ENCODE measurements at places on chromosomes 12 and 14.

GRCh38 chr12:68482660-68483059 is 128.0 kb upstream of the RAP1B start:
- no peak for DNase-seq

DNA sequence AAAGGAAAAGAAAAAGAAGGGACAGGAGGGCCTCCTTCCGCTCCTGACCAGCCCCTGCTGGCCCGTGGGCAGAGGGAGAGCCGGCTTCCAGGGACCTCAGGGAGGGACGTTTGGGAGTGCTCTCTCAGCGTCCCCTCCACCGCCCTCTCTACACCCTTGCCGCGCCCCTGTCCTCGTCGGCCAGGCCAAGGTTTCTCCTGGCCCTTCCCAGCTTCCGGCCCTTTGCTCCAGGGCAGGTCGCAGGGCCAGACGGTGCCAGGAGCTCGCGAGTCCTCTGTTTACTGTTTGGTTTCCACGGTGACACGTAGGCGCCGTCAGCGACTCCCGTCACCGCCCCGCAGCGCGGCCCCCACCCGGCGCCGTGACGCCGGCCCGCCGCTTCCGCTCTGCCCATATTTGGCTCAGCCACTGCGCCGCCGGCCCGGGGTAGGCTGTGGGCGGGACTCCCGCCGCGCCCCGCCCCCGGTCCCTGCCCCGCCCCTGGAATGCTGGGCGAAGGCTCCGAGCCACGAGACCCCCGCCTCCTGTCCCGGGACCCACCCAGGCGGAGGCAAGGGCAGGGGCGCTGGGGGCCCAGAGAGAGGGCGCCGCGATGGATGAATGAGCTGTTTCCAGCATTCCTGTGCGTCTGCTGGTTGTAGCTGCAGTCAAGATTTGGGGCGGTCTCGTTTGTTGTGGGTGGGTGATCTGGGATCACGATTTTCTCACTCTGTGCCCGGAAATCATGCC is 15.5 kb downstream of the FOS start:
- peak; percentile 89 for DNase-seq

- DNase-seq, result no peak
Observed at GRCh38 chr14:82387699-82388098, 854.0 kb upstream of the SEL1L start.

DNA sequence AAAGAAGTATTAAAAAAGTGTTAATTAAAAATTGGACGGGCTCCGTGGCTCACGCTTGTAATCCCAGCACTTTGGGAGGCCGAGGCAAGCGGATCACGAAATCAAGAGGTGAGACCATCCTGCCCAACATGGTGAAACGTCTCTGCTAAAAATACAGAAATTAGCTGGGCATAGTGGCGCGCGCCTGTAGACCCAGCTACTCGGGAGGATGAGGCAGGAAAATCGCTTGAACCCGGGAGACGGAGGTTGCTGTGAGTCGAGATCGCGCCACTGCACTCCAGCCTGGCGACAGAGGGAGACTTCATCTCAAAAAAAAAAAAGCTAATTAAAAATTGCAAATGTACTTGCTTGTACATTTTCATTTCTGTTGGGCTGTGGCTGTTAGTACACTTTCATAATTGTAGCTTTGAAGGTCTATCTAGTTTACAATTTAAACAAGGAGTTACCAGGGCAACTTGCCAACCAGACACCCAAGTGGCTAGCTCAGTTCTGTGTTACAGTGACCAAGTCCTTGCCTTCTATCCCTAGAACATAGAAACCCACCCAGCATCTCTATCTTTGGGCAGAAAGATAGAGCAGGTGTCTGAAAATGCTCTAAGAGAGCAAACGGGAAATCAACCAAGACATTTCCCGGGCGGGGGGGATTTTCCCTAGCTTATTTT is 1.2 kb downstream of the COA8 start:
- DNase-seq, result no peak

DNA sequence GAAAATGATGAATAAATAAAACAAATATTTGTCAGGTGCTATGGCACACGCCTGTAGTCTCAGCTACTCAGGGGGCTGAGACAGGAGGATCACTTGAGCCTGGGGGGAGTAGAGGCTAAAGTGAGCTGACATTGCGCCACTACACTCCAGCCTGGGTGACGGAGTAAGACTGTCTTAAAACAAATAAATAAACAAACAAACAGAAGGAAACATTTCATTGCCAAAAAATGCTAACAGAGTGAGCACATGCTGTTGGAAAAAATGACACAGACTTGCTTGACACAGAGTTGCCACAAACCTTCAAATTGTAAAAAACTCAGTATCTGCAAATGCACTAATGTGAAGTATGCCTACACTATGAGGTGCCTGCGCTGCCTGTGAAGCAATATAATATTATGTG is 50.8 kb upstream of the AP4S1 start:
- no peak for DNase-seq

DNA sequence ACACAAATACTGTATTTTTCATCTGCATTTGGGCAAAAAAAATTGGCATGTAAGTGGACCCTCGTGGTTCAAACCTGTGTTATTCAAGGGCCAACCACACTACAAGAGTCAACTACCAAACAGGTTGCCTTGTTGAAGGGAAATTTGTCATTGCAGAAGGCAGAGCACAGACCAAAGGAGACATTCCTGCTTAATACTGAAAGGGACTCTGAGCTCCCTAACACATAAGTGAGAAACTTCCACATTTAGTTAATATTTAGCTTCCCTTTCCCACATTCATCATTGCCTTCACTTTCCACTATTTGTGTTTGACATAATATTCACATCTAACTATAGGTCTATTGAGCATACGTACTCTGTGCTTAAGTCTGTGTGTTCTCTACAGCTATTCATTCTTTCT is 266.9 kb downstream of the KCNH5 start:
- no peak for DNase-seq

DNA sequence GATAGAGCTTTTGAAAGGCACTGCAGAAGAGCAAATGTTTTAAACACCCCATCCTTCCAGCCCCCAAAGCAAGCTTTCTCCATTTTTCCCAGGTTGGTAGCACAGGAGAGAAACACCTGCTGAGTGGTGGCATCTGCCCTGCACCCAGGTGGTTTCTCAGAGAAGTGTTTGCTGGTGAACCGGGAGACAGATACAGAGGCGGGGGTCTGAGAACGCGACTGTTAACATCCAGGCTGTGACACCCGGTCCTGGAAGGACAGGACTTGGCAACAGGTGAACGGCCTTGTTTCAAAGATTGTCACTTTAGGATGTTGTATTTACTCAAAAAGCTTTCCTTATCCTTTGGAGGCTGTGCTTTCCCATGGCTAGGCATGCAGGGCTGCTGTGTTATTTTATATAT is 18.5 kb downstream of the MMAB start:
- DNase-seq, result no peak

DNA sequence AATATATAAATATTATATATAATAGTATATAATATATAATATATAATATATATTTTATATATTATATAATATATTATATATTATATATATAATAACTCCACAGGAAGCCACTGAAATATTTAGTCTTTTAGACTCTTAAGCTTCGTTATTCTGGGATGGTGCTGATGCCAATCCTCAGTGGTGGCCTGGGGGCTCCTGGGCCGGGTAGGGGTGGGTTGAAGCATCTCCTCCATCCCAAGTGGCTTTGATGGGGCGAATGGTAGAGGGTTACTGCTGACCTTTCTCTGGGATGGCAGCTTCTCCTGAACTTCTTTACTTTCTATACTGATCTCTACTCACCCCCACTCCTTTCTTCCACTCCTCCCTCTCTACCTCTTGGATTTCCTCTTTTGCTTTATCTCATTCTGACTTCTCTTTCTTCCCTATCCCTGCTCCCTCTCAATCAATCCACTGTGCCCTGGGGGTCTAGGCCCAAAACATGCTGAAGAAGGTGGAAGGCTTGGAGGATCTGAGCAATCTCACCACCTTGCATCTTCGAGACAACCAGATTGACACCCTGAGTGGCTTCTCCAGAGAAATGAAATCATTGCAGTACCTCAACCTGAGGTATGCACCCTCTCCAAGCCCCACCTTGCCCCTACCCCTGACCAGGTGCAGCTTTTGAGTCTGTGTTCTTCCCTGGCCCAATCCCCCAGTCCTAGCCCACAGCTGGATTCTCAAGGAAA is 4.8 kb upstream of the ENO2 start:
- DNase-seq, result no peak

DNA sequence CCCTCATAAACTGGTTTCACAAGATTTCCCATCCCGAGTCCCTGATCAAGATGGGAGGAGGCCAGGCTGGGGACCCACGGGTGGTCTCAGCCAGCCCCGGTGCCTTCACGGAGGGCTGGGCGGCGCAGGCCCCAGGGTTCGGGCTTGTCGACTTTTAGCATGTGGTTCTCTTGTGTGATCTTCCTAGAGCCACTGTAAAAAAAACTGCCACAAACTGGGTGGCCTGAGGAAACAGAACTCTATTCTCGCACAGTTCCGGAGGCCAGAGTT is 12.6 kb downstream of the RFLNA start:
- DNase-seq, result no peak

DNA sequence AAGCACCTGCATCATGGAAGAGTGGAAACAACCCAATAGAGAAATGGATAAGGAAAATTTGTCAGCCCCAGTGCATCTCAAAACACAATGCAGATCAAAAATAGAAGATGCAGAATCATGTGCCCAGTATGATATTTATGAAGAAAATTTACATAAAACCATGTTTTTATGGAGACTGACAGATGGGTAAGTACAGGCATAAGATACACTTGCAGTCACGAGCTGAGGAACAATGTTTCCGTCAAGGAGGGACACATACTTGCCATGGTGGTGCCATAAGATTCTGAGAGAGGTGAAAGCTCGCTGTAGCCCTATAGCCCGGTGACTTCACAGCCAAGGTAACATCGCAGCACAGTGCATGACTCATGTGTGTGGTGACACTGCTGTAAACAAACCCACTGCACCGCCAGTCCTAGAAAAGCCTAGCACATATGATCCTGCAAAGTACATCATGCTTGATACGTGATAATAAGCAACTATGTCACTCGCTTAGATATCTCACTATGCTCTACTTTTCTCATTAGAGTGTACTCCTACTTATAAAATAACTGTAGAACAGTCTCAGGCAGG is 112.6 kb downstream of the RIMBP2 start:
- no peak for DNase-seq

DNA sequence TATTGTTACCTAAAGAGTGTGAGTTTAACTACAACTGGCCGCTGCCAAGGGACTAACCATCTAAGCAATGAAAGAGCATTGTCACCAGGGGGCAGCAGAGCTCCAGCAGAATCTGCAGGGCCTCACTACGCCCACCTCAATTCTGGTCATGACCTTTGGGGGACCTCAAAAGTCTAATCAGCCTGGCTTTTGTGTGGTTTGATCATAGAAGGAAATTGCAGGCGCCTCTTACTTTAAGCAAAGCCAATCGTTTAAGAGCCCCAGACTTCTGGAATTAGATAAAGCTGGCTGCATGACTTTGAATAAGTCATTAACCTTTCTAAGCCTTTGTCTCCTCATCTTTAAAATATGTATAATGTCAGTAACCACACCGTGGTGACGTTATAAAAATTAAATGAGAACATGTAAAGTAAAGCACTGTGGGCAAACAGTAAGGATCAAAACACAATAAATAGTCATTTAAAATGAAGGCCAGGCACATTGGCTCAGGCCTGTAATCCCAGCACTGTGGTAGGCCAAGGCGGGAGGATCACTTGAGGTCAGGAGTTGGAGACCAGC is 58.6 kb downstream of the TBX3 start:
- DNase-seq, result peak; percentile 31

DNA sequence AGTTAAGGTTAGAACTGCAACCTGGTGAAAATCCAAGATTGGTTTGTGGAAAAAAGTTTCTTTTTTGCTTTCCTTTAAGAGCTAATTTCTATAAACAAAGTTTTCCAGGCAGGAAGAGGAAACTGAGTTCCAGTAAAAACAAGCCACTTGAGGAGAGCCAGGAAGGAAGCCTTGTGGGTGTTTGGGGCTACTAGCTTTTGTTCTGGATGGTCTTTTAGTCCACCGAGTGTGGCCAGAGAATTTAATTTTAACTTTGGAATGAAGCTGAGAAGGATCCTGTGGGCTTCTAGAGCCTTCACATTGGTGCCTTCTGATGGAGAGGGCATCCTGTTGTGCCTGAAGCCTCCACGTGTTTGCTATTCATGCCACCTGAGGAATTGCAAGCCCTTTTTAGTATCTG is 327.9 kb downstream of the C12orf75 start:
- DNase-seq, result no peak

GRCh38 chr12:27453421-27453820 is 6.9 kb downstream of the SMCO2 start:
- DNase-seq, result no peak

DNA sequence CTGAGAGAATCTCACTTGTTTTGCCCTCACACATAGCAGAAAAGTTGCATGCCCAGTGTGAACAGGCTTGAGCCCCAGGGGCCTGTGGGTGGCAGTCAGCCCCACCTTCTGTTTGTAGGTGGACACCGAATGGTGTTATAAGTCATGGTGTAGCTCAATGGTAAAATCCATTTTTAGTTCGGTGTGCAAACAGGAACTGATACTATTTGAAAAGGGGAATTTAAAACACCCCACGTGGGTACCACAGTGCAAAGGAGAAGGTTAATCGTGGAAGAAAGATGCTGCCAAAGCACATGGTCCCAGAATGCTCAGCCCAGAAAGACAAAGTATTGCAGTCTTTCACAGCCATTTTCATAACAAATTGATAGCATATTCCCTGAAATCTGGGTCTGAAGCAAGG is 71.8 kb upstream of the GZMB start:
- no peak for DNase-seq

DNA sequence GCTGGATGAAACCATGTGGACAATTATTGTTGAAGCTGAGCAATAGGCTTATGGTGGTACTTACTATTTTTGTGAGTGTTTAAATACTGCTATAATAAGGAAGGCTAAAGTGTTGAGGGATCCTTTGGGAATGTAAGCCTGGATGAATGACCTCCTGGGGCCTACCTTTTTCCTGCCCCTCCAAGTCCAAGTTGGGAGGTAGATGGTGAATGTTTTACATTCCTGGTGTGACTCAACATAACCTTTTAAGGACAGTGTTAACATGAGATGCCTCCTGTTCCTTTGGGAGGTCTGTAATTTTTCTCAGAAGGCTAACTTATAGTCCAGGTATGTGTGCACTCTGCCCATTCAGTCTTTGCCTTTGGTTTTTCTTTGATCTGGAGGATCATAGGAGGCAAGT is 315.9 kb downstream of the NRXN3 start:
- no peak for DNase-seq

- DNase-seq, result no peak
Observed at GRCh38 chr12:98198261-98198982, 317.0 kb upstream of the TMPO start.

- DNase-seq, result no peak
Observed at GRCh38 chr12:112549031-112549430, 130.3 kb downstream of the PTPN11 start.

Data from activated CD4-positive, alpha-beta T cell treated with anti-CD3 and anti-CD28 coated beads for 24 hours (primary cell).